Stimulated activated CD4-positive, alpha-beta T cell treated with anti-CD3 and anti-CD28 coated beads, Interleukin-4, amount 100 ng/mL, for 24 hours (primary cell): ENCODE measurements at places on chromosomes 3 and 15.

GRCh38 chr15:68536331-68537095 lies 42.3 kb upstream of the CORO2B start:
- DNase-seq, result no peak

DNA sequence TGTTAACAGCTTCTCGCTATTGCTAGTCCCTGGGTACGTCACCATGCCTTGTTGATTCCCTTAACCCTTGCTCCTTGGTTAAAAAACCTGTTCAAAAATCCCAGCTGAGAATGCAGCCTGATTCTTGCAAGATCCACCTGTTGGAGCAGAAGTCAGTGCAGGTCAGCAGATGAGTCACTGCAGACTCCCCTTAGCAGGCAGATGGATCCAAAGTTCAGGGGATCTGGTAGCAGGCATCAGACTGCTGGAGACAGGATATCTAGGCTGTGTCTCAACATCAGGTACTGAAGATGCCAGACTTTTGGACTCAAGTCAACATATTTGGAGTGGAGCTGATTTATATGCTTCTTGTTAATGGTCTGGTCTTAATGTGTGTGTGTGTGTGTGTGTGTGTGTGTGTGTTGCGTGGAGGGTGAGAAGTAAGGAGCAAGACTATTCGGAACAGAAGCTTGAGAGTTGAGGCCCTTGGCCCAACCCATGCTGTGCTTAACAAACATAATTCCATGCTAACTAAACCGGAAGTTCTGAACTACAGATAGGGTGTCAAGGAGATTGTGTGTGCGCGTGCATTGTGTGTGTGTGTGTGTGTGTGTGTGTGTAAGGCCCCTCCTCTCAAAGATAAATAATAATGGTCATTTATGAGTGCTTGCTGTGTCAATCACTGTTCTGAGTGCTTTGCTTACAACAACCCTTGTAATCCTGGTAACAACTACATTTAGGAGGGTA lies 1.0 kb upstream of the C3orf52 start:
- DNase-seq, result no peak

DNA sequence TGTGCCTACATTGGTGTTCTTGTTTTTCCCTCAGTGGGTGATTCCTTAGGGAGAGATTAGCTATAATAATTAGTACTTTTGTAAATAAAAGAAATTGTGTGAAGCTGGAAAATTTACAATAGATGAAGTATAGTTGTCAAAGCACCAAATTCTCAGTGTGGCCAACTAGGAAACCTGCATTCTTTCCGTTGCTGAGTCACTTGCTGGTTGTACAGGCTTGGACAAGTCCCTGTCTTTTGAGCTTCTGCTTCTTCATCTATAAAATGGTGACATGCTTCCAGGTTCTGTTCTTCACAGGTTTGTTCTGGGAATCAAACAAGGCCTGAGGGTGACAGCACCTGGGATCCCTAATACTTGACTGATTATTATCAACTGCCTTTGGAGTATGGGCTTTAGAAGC lies 184.1 kb upstream of the HES1 start:
- no peak for DNase-seq

DNA sequence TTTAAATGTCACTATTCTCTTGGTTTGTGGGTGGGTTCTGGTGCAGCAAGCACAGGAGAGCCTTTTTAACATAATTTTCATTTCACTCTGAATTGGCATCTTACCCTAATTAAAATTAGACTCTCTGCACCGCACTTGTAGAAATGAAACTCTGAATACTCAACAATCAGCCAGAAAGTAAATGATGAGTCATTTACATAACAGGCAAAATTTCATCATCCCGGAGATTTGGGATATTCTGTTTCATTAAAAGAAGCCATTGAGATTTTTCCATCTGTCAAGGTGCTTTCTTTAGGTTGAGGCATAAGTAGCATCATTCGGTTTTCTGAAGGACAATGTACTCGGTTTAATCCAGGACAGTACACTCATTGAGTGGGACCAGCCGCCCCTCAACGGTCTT lies 111.0 kb downstream of the RFTN1 start:
- no peak for DNase-seq

- DNase-seq, result no peak
These were observed 551.5 kb downstream of the FOXP1 start for GRCh38 chr3:71031914-71032521.

GRCh38 chr3:125349055-125349454 lies 26.1 kb downstream of the ZNF148 start:
- no peak for DNase-seq

GRCh38 chr3:98602078-98602678 lies 8.8 kb upstream of the CPOX start:
- peak; percentile 22 for DNase-seq

GRCh38 chr3:195908694-195909581 lies 587 bp upstream of the TNK2 start:
- DNase-seq, result peak; percentile 27
